Effector memory CD4-positive, alpha-beta T cell (primary cell): ENCODE measurements at places on chromosomes 2 and 18.

- DNase-seq = no peak
These were observed 443.7 kb downstream of the DSEL start for GRCh38 chr18:67072791-67073190.

GRCh38 chr2:134815741-134816140, 22.7 kb upstream of the ACMSD start:
- no peak for DNase-seq

- DNase-seq = no peak
These were observed 1056.6 kb upstream of the CHAC2 start for GRCh38 chr2:52710810-52711618.

DNA sequence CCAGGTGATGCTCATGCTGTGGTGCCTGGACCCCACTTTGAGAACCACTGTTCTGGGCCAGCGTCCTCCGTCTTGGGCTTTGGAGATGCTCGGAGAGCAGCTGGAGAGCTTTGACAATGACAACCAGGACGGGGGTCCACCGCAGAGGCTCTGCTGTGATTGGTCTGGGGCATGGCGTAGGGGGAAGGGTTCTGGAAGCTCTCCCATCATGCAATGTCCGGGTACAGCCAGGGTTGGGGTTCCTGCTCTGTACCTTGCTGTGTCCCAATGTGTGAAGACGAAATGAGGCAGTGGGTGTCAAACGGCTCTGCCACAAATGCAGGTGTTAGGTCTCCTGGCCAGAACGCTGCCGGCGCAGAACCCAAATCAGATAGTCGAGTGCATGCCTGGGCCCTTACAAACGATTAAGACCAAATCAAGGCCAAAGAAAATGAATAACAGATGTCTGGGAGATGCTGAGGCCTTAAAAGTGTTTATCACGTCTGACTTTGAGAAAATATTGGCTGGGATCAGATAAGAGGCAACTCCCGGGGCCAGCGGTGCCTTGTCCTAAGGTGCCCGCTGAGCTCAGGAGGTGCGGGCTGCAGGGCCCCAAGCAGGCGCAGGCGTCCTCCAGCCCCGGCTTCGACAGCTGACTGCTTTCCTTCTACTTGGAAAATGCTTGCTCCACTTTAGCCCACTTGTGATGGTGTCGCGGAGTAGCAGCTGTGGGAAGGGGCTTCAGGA, 117.2 kb downstream of the VAPA start:
- DNase-seq = no peak

GRCh38 chr2:44944102-44944951, 2.8 kb downstream of the SIX3 start:
- no peak for DNase-seq

DNA sequence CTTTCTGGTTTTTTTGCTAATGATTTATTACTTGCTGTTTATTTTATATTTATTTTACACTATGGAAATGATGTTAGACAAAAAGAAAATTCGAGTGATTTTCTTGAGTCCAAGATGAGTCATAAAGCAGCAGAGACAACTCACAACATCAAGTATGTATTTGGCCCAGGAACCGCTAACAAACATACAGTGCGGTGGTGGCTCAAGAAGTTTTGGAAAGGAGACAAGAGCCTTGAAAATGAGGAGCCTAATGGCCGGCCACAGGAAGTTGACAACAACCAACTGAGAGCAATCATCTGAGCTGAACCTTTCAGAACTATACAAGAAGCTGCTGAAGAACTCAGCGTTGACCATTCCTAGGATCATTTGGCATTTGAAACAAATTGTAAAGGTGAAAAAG, 594.1 kb downstream of the SATB2 start:
- no peak for DNase-seq

DNA sequence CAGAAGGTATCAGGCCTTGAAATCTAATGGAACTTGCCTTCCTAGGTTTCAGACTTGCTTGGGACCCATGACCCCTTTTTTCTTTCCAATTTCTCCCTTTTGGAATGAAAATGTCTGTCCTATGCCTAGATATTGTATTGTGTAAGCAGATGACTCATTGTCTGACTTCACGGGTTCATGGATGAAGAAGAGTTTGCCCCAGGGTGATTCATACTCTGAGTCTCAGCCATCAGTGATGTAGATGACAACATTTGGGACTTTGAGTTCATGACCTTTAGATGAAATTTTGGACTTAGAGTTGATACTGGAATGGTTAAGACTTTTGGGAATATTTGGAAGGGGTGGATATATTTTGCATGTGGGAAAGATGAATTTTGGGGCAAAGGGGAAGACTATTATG, 11.2 kb upstream of the SCYGR5 start:
- DNase-seq = no peak

DNA sequence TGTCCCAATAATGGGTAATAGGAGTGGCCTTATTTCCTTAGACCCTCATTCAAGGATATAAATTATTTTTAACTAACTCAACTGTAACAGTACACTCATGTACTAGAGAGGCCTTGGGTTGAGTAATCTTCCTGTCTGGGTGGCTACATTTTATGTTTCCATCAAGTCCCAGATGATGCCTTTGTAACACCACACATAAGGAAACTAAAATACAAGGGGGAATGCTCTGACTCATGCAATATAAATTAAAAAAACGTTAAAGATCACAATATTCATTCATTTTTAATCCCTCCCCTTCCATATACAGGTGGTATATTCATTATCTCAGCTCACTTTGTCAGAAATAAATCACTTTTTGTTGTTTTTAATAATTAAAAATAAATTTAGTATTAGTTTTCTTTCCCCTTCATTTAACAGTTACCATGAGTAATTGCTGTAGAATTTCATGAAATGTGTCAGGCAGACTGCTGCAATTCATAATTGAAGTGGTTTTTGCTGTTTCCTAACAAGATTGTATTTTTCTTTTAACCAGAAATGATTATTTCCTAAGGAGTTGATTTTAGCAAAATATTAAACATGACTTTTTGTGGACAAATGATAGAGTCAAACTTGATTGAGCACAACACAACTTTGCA, 1403.6 kb downstream of the SUCLG1 start:
- DNase-seq = no peak

GRCh38 chr2:48129293-48129950, 223.1 kb upstream of the FBXO11 start:
- no peak for DNase-seq

GRCh38 chr2:233059547-233059796, 670 bp upstream of the INPP5D start:
- DNase-seq = no peak

DNA sequence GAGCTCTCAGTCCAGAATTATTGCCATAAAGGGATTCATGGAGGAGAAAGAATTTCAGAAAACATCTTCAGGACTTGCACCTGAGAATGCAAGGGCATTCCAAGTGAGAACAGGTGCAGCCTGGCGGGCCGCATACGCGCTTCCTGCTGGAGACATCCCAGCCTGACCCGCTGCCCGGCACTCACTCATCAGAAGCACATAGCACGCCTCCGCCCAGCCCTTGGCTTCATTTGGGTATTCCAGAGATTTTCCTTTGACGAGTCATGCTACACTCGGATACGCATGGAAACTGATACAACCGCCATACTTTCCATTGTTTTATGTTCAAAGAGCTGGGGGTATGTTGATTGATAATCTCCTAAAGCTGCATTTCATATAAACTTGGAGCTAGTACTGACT, 228.0 kb upstream of the ID2 start:
- DNase-seq = no peak

- no peak for DNase-seq
These were observed 135.8 kb downstream of the HAUS1 start for GRCh38 chr18:46239998-46240397.

DNA sequence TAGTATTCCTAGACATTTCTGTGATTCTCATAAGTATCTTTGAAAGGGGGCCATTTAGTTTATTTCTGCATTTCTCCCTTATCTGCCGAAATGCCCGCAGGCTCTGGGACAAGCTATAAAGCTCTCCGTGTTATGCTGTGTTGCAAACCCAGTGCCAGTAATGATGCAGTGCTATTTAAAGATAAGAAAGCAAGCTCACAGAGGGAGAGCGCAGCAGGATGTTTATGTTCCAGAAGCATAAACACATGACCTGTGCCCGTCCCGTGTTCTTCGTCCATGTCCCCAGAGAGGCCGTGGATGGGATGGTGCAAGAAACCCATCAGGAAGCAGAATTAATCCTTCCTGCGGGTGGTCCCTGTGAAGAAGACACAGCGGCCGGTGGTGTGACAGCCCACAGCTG, 99.4 kb downstream of the NEDD4L start:
- no peak for DNase-seq

- DNase-seq = no peak
These were observed 28.3 kb downstream of the RAB31 start for GRCh38 chr18:9736286-9736835.

GRCh38 chr2:120779781-120780283, 44.2 kb downstream of the GLI2 start:
- DNase-seq = no peak

DNA sequence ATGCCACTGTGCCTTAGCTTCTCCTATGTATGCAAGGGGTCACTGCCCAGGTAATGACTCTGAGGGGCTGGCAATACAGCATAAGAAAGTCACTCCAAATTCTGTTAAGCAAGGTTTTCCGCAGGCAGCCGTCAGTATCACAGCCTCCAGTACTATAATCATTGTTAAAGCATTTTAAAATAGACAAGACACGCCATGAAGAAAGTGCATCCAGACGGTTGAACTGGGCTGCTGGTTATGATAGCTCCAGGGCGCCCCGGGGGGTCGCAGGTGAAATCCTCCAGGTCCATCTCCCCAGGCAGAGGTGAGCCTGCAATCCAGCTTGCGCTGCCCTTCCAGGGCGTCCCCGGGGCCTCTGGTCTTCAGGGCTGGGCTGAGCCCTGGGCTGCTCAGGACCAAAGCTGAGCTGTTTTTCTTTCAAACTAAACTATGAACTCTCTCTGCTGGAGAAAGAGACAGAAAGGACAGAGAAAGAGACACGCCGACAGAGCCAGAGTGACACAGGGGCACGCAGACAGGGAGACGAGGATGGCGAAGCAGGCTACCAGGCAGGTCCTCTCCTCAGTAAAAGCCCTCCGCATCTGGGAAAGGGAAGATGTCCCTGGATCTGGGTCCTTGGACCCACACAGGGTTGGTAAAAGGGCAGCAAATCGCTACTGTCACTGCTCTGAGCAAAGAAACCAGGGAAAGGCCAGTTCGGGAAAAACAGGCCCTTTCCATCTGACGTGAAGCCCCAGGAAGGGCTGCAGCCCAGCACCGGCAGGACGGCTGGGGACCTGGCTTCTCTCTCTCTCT, 2.1 kb upstream of the TWIST2 start:
- DNase-seq = no peak

- no peak for DNase-seq
These were observed 3.7 kb upstream of the SERTAD2 start for GRCh38 chr2:64657411-64657810.

GRCh38 chr2:126661702-126662500, 5.9 kb downstream of the GYPC start:
- no peak for DNase-seq

DNA sequence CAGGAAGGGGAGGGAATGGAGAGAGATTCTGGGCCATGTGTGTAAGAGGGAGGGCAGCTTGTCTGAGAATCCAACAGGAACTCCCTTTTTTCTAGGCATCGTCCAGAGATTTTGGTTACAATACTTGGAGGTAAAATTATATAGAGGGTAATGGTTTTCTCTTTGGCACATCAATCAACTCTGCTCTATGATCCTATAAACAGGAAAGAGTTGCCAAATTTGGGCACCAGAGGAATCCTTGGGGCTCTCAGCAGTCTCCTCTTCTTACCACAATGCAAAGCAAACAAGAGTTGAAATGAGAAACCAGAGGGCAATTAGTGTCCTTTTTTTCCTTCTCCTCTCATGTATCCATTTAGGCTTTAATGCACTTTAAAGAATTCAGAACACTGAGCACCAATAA, 243.4 kb downstream of the SLC8A1 start:
- DNase-seq = no peak

DNA sequence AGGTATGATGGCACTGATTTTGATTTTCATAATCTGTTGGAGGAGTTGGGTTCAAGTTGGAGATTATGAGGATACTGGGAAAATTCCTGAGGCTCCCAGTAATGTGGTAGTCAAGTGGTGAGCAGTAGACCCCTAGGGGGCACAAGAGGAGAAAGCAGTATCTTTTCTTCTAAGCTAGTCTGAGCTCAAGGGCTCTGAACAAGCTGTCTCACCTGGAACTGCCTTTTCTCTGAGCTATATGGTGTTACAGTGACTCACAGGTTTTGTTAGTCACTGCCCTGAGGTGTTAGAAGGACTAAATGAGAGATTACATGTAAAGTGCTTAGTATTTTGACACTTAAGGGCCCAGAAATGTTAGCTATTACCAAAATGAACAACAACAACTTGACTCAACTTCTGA, 42.2 kb downstream of the CD302 start:
- no peak for DNase-seq

DNA sequence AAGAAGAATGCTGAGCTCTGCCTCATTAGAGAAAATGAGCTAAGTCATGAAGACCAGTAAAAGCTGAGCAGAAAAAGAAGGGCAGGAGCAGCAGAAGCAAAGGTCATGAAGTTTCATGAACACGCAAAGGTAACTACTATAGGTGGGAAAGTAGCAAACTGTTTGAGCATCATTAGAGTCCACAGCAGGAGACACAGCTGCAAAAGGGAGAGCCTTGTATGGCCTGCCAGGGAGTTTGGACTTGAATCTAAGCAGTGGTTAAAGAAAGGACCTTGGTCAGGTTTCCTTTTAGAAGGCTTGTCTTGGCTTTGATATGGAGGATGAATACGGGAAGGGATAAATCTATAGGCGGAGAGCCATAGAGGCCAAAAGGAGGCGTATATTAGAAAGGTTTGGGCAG, 34.0 kb downstream of the DAPL1 start:
- DNase-seq = no peak

DNA sequence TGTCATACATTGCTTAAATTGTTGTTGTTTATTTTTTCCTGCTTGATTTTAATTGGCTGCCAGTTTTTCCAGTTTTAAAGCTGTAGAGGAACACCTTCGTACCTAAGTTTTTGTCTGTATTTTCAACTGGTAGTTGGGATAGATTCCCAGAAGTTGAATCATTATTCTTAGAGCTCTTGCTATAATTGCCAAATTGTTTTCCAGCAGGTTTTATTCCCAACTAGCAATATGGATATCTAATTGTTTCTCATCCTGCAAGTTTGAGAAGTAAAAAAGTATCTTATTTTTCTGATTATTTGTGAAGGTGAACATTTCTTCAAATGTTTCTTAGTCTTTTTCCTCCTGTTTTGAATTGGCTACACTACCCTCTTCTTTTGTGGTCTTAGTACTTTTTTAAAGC, 6.7 kb downstream of the SMARCAL1 start:
- no peak for DNase-seq

DNA sequence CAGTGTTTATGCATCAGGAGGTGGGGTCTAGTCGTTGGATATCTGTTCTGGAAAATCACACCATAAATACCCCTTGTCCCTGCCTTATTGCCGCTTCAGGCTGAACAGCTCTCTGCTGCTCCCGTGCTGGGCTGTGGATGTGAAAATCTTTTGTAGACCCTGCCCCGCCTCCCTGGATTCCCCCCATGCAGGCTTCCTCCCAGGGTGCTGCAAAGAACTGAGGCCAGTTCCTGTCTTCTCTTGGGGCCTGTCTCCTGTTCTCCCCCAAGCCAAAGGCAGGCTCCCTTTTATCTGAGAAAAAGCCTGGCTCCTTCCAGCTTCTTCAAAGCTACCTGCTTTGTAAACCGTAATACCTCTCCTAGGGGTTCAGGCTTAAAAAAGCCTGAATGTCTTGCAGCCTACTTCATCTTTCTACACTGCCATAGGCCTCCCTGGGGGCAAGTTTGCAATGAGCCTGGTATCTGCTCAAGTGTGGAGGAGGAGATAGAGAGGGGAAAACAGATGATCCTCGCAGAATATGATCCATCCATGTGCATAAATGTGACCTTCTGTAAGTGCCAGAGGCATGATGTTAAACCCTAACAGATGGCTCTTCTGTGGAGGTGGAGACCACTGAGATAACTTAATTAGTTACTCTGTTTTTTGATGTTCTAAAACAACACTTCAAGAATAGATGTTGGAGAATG, 55.3 kb downstream of the VWA3B start:
- no peak for DNase-seq
